Globus pallidus (tissue), 1 donor: ENCODE measurements at places on chromosomes 16 and 17.

- DNase-seq, result peak; percentile 48
Observed at GRCh38 chr16:56950881-56951771, 10.6 kb upstream of the CETP start.

GRCh38 chr17:50191359-50192143 is 9.9 kb downstream of the COL1A1 start:
- no peak for DNase-seq

DNA sequence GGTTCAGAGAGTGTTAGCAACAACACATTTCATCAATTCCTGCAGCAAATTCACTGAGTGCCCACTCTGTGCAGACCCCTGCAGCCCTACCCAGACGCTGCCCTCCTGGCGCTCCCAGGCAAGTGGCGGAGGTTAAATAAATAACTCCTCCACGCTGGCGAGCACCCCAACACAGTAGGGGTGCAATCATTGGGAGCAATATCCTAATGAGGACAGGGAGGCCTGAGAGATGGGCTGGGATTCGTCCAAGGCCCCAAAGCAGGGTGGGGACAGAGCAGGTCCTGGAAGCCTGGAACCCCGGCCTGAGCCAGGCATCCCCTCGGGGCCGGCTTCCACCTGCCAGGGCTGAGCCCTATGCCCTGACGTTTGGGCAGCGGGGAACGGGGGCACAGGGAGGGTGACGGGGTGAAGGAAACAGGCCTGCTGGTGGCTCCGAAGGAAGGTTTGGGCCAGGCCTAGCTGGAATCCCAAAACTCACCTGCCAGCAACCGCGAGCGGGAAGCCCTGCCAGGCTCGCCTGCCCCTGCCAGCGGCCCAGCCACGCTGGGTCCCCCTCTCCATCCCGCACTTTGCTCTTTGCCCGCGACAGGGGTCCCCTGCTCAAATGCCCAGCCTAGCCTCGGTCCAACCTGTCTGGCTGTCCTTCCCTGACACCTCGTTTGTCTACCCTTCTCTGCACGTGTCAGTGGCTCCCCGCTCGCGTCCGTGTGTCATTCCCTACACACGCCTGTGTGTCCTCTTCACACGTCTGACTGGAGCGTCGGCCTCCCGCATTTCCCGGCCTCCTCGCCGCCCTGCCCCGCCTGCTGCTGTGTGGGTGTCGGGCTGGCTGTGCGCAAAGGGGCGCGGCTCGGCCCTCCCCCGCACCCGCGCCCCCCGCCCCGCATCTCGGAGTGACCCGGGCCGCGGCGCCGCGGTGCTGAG is 721 bp upstream of the BEAN1 start:
- DNase-seq, result no peak

DNA sequence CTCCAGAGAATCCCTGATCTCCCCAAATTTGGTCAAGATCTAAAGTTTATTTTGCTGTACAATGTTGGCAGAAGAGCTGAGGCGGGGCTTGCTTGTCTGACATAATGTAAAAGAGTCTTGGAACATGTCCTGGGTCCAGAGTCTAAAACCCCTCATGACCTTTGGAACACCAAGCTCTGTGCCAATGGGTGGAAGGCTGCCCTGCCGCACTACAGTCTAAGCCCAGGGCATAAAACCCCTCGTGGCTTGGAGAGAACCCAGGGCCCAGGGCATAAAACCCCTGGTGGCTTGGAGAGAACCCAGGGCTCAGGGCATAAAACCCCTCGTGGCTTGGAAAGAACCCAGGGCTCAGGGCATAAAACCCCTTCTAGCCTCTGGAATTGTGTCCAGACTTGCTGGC is 36.7 kb downstream of the CCDC57 start:
- no peak for DNase-seq

DNA sequence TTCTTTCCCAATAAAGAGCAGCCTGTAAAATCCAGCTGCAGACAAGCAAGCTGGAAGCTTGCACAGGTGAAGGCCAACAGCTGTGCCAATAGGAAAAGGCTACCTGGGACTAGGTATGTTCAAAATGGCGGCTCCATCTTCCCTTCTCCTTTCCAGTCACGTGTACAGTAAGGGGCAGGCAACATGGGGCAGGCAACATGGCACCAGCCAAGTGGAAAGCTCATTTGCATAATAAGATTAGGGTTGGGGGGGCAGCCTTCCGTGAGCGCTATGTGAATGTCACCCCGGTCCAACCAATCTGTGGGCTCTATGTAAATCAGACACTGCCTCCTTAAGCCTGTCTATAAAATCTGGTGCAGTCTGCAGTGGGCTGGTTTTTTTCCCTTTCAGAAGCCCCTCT is 31.3 kb downstream of the TVP23A start:
- DNase-seq, result no peak

- no peak for DNase-seq
Observed at GRCh38 chr16:28298511-28298878, 6.2 kb downstream of the SBK1 start.
